ENCODE measurements at places on chromosomes 5 and 9. TPM values are rescaled to one million over a fixed set of nuclear protein-coding genes. Genes with fewer than 3 reads are reported as not detected.

DNA sequence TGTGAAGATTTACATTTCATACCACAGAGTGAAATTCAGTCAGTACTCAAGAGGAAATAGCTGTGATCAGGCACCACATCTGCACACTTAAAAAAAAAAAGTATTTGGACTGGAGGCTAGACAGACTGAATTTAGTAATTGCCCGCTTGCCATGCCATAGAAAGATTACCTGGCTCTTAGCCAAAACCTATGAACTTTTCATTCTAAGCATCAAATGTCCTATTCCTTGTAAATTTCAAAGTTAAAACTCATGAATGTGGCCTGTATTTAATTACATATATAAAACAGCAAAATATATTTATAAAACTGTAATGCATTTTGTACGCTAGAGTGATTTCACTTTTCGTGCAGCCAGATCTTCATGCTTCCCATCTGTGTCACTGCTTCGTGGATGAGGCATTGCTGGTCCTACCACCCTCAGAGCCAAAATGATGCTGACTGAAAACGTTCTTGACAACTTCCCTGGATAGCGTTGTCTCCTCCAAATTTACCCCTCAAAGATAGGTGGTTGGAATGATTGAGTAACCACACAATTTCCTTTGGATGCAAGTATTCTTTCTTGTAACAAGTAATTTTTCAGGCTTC lies 447.9 kb upstream of the SGCD start:
- no peak for DNase-seq

DNA sequence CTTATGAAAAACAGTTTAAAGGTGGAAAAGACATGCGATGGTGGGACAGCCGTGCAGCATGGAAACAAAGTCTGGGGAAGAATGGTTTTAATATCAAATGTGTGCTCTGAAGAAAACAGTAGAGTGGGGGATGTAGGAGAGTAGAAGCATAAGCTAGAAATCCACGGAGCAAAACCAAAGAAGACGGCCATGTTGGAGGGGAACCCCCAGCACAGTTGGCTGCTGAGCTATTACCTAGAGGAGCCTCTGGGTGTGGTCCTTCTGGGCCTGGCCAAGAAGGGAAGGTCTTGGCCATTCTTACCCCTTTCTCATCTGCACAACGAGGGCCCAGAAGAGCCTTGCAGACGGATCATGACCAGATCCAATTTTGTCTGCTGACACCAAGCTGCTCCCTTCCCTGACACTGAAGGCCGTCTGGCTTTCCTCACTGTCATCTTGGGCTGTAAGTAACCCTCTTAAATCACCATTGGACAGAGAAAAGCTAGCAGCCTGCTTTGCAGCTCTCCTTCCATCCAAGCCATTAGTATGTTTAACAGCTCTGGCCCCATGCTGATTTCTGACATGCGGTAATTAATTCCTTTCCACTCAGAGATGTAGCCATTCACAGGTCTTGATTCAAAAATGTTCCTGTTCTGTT lies 189.5 kb downstream of the SEC61B start:
- DNase-seq, result no peak

GRCh38 chr9:18253950-18254349 lies 220.0 kb upstream of the ADAMTSL1 start:
- no peak for DNase-seq

The LCN10 gene
- total RNA-seq, result 0.20 TPM

The GAPVD1 gene
- 58.7 TPM for total RNA-seq

The NRARP gene
- 9.2 TPM for total RNA-seq

DNA sequence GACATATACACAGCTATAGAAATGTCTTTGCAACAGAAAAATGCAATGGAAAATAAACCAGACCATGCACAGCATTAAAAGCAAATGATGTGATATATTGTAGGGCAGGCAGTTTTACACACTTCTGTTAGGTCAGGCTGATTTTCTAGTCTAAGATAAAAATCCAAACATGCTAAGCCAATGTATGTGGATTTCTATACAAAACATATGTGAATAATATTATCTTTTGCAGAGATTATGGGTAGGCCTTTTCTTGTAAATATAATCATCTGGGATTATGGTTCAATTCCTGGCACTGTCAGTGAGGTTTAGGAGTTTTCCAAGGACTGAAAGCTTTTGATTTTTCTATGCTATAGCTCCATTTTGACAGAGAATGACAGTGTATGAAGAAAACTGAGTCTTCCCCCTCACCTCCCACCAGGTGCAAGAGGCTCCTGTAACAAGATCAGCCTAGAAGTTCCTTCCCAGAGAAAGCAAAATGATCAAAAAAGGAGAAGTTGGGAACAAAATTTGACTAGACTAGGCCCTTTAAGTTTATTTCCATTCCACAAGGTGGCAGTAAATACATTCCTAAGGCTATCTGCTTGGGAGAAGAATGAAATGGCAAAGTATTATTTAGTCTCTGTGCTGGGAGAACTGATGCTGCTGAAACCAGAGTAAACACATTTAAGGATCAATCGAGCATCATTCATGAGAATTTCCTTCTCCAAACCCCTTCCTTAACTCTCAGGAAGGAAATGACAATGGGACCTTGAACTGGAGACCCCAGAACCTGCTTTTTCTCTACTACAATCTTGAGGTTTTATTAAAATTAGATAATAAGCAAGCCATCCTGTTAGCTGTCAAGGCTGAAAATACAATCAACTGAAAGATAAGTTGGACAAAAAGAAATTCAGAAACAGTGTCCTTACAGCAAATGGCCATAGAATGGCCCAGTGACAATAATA lies 133.0 kb upstream of the TUT7 start:
- no peak for DNase-seq

The SPATA31D4 gene
- total RNA-seq, result not detected

The SPATA31D3 gene
- not detected for total RNA-seq

The ITGA1 gene
- 8.3 TPM for total RNA-seq

DNA sequence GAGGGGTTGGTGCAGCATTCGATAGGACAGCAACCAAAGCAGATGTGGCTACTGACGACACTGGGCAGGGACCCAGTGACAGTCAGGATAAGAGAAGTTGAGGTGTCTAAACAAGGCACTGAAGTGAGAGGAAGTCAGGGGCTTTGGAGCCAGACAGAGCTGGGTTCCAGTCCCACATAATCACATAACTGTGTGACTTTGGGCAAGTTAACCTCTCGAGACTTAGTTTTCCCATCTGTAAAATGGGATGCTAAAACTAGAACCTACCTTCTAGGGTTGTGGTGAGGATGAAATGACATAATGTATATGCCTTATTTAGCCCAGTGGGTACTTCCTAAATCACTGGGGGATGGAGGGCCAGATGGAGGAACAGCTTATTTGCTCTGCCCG lies 3.1 kb downstream of the ANGPTL2 start:
- no peak for DNase-seq

GRCh38 chr9:90167914-90168313 lies 474.7 kb downstream of the DIRAS2 start:
- DNase-seq, result no peak

GRCh38 chr9:133971981-133972941 lies 19.9 kb downstream of the VAV2 start:
- DNase-seq, result no peak

GRCh38 chr9:38622951-38623350 lies 2.6 kb upstream of the ANKRD18A start:
- no peak for DNase-seq

The PCDHB5 gene
- total RNA-seq, result 6.8 TPM

The CCNI2 gene
- 1.5 TPM for total RNA-seq

- DNase-seq, result no peak
These were observed 10.0 kb upstream of the CRB2 start for GRCh38 chr9:123346026-123346425.

DNA sequence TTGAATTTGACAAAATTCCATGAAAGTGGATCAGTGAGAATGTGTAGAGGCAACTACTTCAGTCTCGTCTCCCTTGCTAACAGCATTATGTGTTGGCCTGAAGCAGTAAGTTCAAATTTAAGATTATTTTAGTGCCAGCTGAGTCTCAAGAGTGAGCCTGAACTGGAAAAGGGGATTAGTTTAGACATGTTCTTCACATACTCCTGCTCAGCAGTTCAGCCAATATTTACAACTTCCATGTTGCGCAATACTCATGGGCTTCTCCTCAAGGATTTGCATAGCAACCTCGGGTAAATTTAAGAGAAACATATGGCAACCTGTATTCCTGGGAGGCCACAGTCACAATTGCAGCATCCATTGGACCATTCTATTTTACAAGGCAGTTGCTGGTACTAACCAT lies 553.8 kb downstream of the PTPRD start:
- DNase-seq, result no peak

GRCh38 chr5:83277953-83278352 lies 193.6 kb upstream of the VCAN start:
- no peak for DNase-seq

The TCF7 gene
- total RNA-seq, result 7.5 TPM

DNA sequence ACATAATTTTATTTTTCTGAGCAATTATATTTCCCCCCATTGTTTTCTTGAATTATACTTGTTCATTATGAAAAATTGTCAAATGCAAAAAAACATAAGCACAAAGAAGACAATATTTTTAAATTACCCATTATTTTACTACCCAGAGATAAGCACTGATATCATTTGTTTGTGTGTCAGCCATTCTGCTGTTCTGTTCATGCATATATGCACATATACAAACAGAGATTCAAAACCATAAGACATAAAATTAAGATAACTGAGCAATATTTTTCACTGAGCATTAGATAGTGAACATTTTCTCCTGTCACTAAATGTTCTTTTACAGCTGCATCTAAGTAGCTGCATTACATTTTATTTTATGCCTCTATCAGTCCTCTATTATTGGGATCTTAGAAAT lies 35.6 kb downstream of the PAM start:
- no peak for DNase-seq

- DNase-seq, result peak; percentile 96
These were observed 536 bp downstream of the PCDHAC1 start for GRCh38 chr5:140926443-140927227.

The C1QTNF3 gene
- total RNA-seq, result 9.8 TPM

The TOR1A gene
- 33.8 TPM for total RNA-seq

- DNase-seq, result no peak
These were observed 128.7 kb downstream of the ATG10 start for GRCh38 chr5:82100303-82101077.

- DNase-seq, result no peak
These were observed 321.9 kb upstream of the IRX4 start for GRCh38 chr5:2204366-2205184.

- peak; percentile 28 for DNase-seq
These were observed 29.8 kb downstream of the TCF7 start for GRCh38 chr5:134143944-134144941.

DNA sequence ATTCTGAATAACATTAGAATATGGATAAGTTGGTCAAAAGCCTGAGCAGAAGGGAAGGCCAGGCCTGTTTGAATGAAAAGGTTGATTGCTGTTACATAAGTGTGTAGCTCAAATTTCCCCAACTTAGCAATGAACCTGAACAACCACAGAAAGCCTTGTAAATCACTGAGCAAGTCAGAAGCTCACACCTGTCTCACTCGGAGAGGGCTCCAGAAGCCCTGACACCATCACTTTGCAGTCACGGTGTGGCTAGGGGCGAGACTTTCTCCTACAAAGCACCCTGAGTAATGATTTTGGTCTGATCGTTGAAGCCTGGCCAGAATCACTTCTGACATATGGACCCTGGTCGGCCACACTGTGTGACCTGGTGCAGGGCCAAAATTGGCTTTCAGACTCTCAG lies 62.0 kb downstream of the MTX3 start:
- DNase-seq, result no peak

DNA sequence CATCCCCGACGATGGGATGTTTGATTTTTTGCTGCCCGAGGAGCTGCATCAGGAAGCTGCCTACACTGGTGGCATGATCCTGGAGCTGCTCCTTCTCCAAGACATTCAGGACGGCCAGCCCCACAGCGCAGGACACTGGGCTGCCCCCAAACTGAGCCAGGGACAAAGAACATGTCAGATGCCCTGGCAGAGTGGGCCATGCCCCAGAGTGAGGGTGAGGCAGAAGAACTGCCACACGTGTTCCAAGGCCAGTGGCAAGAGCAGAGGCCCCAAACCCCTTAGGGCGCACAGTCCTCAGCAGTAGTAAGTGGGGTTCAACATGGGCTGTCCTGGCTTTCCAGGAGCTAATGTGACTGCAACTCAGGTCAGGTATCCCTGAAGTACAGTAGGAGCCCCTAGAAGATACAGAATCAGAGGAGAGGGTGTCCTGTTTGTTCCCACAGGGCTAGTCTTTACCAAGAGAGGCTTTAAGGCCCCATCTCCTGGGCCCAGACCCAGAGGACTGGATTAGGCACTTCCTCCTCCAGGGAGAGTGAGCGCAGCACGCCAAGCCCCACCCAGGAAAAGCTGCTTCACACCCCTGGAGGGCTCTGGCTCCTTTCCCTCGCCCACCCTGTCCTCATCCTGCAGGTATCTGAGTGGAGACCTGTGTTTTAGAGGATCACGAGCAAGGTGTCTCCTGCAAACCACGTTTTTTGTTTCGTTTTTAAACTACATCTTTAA lies 11.1 kb downstream of the HNRNPAB start:
- no peak for DNase-seq

DNA sequence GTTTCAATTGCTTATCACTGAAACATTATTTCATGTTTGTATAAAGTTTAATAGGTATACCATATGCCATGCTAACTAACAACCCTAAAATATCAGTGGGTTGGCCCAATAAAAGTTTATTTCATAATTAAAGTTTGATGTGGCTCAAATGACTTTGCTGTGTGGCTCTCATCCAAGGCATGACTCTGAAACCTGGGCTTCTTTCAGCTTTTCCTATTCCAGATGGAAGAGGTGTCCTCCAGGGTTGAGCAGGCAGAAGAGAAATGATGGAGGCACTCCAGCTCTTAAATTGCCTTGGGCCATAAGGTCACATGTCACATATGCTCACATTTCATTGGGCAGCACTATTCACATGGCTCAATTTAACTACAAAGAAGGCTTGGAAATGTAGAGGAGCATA lies 101.9 kb downstream of the MACIR start:
- DNase-seq, result no peak

GRCh38 chr5:31273631-31274378 lies 80.3 kb downstream of the CDH6 start:
- DNase-seq, result no peak

The SLC24A2 gene
- 0.20 TPM for total RNA-seq
